ENCODE measurements at places on chromosomes 7 and 10.

DNA sequence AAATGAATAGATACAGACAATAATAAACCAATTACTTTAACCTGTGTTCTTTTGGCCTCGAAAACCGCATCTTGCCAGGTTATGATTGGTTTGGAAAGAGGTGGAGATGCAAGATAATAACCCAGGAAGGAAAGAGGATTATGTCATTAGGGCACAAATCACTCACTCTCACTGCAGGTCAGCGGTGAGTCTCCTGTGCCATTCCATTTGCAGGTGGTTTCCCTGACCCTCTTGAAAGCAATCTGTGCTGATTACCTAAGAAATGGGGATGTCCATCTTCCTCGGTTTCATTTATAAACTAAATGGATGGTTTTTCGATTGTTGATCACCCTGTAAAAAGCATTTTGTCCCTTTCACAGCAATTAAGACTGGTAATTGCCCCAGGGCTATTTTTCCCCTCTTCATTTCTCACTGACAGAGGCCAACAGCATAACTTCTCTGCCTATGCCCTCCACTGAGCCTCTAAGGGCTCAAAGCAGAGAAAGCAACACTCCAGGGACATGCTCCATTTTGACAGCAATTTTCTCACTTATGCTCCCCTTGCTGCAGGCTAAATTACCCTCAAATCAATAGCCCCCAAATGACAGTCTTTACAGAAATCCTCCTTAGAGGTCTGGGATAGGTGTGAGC is 257.5 kb downstream of the IPMK start:
- DNase-seq: no peak

DNA sequence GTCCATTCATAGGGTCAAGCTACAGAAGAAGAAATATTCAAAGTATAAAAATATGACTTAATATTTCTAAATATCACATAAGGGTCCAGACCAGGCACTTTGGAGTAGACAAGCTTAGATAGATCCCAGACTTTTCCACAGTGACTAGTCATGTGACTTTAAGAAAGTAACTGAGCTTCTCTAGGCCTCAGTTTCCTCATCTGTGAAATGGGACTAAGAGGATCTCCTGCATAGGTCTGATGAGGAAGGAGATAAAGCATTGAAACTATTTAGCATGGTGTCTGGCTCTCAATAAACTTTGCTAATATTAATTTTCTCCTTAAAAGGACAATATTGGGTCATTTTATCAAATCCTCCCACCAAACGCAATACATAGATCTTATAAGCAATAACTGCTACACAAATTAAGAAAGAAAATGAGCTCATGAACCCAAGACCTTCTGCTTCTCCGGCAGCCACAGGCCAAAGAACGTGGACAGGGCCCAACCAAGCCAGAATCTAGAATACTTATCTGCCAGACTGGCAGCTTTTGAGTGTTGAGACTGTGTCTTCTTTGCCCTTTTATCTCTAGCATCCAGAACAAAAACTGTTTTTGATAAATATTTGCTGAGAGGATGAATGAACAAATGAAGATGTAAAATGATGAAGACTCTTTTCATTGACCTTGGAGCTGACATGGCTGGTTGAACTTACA is 1.6 kb upstream of the TARP start:
- no peak for DNase-seq

DNA sequence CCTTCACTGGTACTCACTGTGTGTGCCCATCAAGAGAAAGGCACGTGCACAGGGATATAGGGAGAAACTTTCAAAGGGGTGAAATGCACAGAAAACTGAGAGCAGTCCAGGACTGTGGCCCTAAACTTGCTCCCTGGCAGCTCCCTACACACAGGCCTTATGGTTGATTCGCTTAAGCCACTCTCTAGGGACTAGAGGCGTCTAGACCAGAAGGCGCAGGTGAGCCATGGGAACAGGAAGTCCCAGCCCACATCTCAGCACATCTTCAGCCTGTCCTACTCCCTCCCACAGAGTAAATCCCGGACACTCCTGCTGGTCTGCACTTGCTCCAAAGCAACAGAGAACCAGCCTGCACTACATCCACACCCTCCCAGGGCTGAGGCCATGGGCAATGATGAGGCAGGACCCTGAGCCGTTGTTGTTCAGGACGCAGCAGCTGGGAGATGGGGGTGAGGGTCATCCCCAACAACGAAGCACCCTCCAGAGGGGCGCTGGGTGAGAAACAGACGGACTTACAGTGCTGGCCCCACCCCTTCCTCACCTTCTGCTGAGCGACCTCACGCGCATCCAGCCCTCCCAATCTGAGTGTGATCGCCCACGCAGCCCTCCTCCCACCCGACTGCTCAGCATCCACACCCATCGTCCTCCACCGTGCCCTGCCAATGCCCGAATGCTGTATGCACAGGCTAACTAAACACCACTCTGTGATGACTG is 109.3 kb downstream of the TNS3 start:
- no peak for DNase-seq

DNA sequence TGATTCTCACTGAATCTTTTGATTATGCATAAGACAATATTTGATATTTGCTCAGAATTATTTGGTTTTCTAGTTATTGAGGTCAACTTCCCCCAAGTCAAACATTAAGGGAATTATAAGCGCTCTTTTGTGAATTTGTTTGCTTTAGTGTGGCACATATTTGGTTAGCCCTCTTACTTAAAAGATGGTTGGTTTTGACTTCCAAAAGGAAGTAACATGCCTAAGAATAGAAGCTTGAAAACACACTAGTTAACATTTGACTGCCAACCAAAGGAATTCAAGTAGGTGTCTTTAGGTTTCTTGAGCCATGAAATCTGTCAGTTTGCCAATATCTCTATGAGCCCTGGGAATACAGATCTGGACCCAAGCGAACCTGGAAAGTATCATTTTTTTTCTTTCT is 24.9 kb downstream of the STEAP4 start:
- no peak for DNase-seq

- DNase-seq: no peak
Measured at GRCh38 chr10:132447446-132448247, 50.6 kb downstream of the PWWP2B start.

DNA sequence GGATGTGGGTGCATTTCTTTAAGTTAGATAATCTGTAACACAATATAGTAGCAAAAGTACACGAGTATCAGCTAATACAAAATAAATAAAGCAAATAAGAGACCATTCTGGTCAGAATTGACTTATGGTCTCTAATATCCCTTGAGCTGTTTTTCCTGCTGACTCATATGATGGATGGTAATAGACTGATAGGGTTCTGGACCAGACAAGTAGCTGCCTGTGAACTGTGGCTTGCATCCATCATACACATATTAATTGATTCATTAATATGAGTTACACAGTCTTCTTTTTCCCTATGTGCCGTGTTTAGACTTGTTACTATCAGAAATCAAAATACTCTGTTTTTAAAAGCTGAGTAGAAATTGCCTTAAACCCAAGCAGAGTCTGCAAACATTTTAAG is 762.8 kb downstream of the GATA3 start:
- no peak for DNase-seq

- peak; percentile 33 for DNase-seq
Measured at GRCh38 chr7:129108581-129108980, 35.9 kb upstream of the TSPAN33 start.

DNA sequence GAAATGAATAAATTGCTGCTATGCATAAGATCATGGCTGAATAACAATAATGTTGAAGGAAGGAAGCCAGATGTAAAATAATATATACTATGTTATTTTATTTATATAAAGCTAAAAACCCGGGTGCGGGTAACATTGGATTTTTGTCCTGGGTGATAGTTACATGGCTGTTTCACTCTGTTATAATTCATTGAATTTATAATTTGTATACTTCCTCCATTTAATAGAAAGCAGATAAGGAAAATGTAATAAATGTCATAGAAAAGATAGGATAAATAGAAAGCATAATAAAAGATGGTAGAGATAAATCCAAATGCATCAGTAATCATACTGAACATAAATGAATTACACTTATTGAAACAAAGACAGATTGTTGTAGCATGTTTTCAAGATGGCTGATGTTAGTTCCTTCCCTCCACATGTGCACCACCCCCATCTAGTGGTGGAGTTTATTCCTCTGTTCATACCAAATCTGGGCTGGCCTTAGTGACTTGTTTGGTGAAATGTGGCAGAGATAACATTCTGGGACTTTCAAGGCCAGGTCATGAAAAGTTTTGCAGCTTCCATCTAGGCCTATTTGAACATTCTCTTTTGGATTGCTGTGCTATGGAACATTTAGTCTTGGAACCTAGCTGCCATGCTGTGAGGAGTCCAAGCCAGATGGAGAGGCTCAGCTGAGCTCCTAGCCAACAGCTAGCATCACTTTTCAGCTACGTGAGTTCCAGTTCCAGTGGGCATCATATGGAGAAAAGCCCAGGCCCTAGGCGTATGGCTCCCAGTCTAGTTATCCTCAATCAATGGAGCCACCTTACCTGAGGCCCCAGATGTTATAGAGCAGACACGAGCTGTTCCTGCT is 46.9 kb downstream of the AHCYL2 start:
- no peak for DNase-seq

- no peak for DNase-seq
Measured at GRCh38 chr7:11188529-11189310, 215.0 kb downstream of the PHF14 start.
